Stimulated activated effector memory CD8-positive, alpha-beta T cell treated with anti-CD3 and anti-CD28 coated beads, Interleukin-12 subunit alpha, Interleukin-12 subunit beta, amount 100 ng/mL, for 72 hours (primary cell): ENCODE measurements at places on chromosomes 13 and 19.

DNA sequence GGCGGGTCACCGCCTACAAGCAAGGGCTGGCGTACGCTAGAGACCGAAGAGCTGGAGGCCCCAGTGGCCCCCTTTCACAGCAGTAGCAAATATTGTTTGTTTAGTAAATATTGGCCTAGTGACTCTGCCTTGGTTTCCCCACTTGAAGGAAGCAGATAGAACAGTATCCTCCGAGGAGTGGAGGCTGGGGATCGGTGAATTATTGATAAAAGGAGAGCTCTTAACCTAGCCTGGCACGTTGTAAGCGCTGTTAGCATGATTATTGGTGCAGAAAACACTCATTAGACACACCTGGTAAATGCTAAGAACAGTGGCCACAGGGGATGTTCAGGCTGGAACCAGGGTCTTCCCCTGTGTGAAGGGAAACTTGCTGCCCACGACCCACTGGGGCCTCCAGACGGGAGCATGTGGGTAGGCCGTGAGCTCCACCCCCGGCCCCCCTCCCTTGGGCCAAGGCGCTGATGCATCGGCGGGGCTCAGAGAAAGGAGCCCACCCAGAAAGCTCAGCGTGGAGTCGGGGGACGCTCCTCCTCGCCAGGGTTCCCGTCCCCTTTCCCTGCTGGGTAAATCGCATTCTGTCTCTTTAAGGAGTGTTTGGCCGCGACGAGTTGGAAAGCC, 2.3 kb downstream of the IER2 start:
- no peak for DNase-seq

DNA sequence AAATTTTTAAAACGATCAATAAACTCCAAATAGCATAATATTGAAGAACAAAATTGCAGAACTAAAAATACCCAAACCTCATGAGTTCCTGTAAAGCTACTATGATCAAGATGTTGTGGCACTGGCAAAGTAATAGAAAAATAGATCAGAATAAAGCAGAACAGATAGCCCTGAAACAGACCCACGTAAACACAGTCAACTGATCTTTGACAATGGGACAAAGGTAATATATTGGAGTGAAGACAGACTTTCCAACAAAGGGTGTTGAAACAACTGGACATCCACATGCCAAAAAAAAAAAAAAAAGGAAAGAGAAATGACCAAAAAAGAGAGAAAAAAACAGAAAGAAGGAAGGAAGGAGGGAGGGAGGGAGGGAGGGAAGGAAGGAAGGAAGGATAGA, 138.7 kb downstream of the IRS2 start:
- no peak for DNase-seq

DNA sequence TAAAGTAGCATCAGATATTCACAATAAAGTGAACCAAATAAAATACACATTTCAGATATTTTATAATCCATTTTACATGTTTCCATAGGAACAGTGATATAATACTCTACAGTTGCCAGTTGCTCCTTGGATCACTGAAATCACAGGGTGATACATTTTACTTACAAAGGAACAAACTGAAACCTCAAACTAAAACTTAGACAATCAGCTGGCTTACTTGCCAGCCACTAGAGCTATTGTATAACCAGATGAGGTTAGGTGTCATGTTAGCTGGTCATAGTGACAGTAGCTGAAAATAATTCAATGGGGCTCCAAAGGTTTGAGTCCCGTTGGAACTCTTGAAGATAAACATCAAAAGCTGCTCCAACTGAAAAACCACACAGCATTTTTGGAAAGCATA, 274.6 kb downstream of the ITGBL1 start:
- DNase-seq, result no peak

DNA sequence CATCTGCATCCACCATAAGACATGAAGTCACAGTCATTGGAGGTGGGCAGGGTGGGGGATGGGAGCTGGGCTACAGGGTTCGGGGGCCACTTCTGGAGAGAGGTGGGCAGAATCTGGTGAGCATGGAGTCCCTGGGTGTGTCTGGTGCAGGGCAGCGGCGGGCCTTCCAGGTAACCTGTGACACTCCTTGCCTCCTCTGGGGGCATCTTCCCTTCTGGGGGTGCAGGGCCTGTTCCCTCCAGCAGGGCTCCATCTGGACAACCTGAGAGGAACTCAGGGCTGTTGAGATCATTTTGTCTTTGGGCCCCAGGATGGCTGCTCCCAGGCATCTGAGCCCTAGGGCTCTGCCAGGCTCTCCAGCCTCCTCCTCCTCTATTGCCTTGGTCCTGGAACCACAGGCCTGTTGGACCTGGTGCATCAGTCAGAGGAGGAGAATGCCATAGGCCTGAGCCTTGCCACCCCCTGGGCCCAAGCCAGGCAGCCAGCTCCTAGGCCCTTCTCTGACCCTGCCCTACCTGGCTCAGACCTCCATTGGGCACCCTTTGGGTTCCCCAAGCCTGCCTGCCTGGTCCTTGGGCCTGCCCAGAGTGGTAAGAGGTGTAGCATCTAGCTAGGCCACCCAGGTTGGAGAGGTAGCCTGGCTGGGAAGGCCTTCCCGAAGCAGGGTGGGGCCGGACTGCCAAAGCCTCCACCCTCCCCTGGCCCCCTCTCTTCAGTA, 13.4 kb downstream of the LYL1 start:
- no peak for DNase-seq

GRCh38 chr19:1411255-1412191, 4.1 kb downstream of the DAZAP1 start:
- DNase-seq, result peak; percentile 71

DNA sequence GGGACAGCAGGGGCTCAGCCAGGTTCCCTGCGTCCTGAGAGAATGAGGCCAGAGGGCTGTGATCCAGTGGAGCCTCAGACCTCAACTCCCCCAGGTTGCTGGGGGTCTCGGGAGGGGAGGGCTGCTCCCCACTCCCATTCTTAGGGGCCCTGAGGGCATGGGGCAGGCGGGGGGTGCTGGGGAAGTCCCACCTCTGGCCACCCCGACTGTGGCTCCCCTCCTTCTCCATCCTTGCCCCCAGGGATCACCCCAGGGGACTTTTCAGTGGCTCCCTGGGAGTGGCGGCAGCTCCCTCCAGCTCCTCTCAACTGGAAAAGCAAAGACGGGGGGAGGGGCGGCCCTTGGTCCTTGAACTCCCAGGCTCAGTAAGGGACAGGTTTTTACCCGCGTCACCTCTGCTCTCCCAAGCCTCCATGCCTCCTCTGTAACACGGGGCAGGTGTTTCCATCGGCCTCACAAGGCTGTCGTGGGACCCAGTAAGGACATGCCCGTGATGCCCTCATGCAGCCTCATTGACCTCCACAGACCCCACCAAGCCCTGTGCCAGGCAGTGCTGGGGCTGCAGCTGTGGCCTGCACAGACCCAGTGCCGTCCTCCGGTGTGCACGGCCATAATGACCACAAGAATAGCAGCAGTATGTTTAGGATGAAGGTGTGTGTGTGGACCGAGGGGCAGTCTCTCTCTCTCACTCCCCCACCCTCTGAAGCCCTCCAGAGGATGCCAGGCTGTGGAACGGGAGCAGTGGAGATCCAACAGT, 11.6 kb upstream of the TOMM40 start:
- DNase-seq, result no peak
